Stimulated activated CD4-positive, alpha-beta T cell treated with anti-CD3 and anti-CD28 coated beads, Interleukin-2, amount 100 ng/mL, for 48 hours (primary cell): ENCODE measurements at places on chromosomes 4 and X.

DNA sequence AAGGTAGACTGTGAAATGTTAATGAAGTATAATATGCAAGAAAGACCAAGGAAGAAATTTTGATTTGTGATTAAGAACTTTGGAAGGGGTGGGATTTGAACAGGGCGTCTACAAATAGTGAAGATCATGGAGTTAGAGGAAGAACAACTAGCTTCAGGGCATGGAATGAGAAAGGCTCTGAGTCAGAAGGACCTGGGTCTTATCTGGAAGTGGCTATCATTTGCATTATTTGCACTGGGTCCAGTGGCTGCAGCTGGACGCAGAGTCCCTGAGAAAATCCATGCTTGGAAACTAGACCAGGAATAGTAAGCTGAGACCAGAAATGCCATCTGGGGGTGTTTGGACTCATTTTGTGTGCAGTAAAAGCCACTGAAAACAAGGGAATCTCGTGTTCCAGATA is 4.3 kb upstream of the LIMCH1 start:
- DNase-seq, result no peak

DNA sequence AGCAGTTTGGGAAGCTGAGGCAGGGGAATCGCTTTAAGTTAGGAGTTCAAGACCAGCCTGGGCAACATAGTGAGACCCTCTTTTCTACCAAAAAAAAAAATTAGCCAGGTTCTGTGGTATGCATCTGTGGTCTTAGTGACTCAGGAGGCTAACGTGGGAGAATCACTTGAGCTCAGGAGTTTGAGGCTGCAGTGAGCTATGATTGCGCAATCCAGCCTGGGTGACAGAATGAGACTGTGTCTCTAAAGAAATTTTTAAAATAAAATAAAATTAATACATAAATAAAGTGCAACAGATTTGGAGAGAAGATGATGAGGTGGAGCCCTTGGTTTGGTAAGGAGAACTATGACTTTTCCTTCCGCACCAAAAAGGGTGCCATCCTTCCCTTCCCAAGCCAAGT is 436.9 kb downstream of the NLGN4X start:
- no peak for DNase-seq

DNA sequence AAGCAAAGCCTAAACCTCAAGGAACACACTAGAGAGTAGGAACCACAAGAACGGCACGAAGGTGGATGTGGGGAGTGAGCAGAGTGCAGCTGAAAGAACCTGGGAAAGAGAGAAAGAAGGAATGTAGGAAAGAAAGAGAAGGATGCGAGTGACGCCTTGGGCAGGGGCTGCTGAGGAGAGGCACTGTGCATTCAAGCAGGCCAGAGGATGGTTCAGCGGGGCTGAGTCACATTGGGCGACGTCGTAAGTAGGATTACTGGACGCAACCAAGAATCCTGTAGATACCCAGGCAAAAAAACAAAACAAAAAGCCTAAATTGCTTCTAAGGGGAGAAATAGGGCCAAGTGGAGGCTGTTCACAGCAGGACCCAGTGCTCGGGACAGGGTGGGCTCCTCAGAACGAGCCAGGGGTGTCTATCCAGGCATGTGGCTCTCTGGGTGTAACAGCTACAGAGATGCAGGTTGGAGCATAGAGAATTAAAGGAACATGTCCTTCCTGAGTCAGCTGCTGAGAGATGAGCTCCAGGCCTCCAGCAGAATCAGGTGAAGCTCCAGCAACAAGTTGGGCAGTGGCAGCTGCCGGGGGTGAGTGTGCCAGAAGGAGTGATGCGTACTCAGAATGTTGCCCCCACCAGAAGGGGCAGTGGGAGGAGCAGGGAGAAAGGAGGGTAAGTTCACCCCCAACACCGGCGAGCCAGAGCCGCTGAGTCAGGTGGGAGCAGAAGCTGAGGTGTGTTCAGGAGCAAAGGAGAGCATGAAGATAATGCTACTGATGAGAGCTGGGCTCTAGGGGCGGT is 38.6 kb downstream of the NELFA start:
- DNase-seq, result no peak

DNA sequence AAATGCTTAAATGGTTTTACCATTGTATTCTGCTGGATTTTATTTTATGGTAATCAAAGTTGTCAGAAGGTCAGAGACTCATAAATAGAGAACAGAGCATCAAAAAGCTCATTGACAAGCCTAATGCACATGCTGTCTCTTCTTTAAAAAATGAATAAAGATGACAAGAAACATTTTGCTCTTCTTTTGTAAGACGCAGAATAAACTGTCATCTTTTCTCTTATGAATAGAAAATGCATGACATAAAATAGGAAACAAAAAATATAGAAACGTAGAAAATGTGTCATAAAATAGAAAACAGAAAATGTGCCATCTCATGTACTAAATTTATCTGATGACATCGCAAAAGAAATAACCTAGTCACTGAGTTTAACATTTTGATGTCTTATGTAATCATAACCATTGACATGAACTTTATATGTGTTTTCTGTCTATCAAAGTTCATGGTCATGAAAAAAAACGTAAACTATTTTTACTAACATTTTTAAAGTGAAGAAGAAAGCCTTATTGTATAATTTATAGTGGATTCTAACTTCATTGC is 484.1 kb downstream of the TRIML1 start:
- no peak for DNase-seq

GRCh38 chr4:52234561-52235440 is 183.7 kb downstream of the SPATA18 start:
- DNase-seq, result no peak

DNA sequence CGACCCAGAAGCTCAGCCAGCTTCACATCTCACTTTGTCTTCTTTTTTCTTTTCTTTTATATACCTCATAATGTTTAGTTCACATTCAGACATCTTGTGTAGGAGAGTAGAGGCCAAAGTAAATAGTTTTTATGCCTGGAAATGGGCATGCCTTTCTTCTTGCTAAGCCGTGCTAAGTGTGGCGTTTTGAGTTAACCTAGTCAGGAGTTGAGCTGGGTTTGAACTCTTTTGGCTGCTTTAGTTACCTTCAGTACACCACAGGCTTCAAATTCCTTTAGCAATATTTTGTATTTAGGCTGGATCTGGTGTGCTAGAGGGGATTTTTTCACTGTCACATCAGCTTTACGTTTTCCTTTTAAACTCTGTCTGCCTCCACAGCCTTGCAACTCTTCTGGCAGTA is 300.8 kb downstream of the ZNF674 start:
- DNase-seq, result no peak

DNA sequence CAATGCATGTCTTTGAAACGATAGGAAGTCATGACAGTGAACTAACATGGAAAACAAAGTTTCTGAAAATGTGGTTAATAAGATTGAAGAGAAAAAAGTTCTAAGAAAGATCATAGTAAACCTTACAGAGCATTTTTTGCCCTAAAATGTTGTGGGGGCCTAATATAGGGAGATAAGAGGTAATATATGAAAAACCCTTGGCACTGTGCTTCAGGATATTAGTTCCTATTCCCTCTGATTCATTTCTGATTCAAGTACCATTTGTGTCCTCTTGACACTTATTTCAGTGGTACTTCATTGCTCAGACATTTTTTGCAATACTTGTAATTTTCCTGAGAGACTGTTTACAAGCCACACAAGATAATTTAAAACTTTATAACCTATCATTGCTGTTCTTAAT is 35.1 kb downstream of the PAQR3 start:
- no peak for DNase-seq

GRCh38 chrX:76147106-76147505 is 25.8 kb upstream of the PBDC1 start:
- no peak for DNase-seq

DNA sequence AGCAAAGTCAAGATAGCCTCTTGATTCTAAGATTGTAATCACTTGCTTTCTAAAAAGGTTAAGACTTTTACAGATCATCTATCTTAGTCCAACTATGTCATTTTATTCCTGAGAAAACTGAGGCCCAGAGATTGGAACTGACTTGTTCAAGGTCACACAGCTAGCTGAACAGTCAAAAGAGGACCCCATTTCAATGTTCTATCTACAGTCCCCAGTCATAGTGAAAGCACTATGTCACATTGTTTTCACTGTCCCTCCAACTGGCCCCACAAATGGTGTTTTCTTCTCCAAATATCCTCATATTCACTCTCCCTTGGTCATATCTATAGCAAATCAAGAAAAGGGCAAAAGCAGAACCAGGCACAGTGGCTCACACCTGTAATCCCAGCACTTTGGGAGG is 145.2 kb downstream of the OPHN1 start:
- no peak for DNase-seq

DNA sequence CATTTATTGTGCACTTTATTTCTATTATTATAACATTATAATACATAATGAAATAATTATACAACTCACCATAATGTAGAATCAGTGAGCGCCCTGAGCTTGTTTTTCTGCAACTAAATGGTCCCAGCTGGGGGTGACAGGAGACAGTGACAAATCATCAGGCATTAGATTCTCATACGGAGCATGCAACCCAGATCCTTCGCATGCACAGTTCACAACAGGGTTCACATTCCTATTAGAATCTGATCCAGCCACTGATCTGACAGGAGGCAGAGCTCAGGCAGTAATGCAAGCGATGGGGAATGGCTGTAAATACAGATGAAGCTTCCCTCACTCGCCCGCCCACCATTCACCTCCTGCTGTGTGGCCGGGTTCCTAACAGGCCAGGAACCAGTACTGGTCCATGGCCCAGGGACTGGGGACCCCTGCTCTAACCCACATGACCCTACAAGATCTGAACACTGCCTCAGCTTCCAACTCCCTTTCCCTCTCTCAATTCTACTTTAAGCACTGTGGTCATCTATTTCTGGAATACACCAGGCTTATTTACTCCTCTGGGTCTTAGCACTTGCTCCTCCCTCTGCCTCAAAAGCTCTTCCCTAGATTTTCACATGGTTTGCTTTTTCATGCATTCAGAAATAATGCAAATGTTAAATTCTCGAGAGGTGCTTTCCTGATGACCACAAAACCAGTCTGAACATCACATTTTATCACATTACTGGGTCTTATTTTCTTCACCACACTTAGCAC is 166.8 kb upstream of the HCCS start:
- DNase-seq, result no peak

DNA sequence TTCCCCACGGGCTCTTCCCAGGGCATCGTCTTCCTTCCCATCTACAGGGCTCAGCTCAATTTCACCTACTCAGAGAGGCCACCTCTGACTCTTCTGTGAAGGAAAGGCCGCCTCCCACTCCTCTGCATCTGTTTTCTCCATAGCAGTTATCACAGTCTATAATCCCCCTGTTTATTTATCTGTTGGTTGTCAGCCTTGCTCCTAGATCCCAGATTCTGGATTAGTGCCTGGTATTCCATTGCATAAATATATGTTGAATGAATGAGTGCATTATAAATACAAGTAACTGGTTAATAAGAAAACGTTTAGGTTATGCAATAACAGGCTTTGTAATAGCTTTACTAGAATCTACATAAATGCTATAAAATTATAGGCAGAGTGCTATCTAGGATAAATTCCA is 52.9 kb downstream of the NSG1 start:
- no peak for DNase-seq

DNA sequence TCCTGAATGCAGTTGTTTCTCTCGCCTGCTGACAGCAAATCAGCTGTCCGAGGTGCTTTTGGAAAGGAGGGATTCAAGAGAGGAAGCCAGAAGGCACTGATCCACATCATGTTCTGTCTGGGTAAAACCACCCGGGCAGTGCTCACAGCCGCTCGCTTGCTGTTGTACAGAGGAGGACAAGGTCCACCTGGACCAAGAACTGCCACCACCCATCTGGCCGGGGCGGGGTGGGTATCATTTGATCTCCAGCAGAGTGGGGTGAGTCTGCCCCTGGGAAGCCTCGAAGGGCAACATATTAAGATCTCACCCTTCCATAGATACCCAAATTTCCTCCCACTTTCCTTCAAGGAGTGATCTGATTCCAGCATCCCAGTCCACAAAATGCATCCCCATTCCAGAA is 113.1 kb downstream of the DCTD start:
- no peak for DNase-seq
